A673 (cell line): ENCODE measurements at places on chromosomes 16 and 17. TPM values are rescaled to one million over a fixed set of nuclear protein-coding genes. Genes with fewer than 3 reads are reported as not detected.
A peak's percentile ranks its signal among the peaks of the same experiment; 100 is the strongest.

- no peak overlapping the region for H3K27ac ChIP-seq
- no peaks in the 10 kb centered on the region for H3K27me3 ChIP-seq
Measured at GRCh38 chr16:30119428-30119827, 3.6 kb downstream of the MAPK3 start.

- H3K4me1 ChIP-seq, result peaks cover 44% of the 10 kb centered on the region
- H3K27ac ChIP-seq, result peak overlapping the region; percentile 67
- peak; percentile 54 for DNase-seq
- peak overlapping the region; percentile 75 for H3K4me3 ChIP-seq
- no peaks in the 10 kb centered on the region for H3K36me3 ChIP-seq
Measured at GRCh38 chr16:23148513-23149266, 562 bp downstream of the USP31 start.

DNA sequence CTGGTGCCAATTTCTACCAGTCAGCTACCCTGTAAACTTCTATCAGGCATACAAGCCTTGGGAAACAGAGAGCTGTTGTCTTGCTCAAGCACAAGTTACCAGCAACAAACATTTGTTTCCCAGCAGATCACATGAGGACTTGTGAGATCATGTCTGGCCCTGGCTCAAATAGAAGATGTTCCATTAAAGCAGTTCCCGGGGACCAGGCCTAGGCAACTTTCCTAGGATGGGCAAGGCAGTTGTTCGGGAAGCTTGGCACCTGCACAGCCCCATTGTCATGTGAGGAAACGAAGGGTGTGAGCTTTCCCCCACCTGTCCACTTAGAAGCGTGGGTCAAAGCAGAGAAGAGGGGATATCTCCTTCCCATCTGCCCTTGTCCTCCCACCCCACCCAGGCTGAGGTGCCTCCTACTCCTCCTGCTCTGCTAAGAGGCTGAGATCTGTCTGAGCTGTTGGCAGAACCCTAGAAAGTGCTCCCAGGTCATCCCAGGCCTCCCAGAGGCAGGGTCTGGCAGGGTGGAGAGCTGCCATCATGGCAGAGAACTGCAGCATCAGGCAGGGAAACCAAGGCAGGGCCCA is 11.2 kb upstream of the SLC47A2 start:
- no peak overlapping the region for H3K4me3 ChIP-seq
- no peak for DNase-seq
- no peak overlapping the region for H3K27ac ChIP-seq

DNA sequence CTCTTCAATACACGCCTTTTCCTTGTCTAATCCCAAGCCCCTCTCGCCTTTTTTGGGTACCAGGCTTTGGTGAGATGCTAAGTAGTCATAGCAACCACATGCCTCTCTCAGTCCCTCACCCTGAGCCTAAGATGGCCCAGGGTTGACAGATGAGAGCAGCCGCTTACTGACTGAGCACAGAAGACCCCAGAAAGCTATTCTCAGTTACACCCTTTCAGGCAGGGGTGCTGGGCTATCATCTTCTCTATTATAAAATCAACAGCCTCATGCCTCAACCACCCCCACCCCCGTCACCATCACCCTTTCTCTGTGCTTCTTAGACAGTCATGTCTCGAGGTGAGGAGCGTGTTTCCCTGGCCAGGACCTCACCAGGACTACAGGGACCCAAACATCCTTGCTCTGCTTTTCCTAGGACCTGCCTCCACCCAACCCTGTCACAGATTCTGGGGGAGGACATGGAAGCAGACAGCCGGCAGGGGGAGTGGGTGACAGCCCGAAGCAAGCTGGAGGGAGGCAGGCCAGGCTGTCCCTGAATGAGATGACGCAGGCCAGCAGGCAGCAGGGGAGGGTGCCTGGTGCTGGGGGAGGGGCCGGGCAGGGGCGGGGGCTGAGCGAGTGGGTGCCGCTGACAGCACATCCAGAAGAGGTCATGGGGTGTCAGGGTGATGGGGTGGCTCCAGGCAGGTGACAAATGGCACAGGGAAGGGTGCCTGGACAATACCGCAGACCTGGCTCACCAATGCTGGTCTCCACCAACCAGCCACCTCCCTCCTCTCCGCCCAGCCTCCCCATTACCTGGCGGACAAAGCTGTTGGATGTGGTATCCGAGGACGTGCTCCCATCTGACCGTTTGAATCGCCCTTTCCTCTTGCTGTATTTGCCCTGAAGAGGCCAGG is 3.1 kb downstream of the CACNB1 start:
- H3K36me3 ChIP-seq, result peaks cover 3% of the 10 kb centered on the region
- peak; percentile 72 for DNase-seq
- H3K27me3 ChIP-seq, result no peaks in the 10 kb centered on the region
- H3K27ac ChIP-seq, result no peak overlapping the region
- peaks cover 22% of the 10 kb centered on the region for H3K4me1 ChIP-seq
- H3K4me3 ChIP-seq, result no peak overlapping the region

DNA sequence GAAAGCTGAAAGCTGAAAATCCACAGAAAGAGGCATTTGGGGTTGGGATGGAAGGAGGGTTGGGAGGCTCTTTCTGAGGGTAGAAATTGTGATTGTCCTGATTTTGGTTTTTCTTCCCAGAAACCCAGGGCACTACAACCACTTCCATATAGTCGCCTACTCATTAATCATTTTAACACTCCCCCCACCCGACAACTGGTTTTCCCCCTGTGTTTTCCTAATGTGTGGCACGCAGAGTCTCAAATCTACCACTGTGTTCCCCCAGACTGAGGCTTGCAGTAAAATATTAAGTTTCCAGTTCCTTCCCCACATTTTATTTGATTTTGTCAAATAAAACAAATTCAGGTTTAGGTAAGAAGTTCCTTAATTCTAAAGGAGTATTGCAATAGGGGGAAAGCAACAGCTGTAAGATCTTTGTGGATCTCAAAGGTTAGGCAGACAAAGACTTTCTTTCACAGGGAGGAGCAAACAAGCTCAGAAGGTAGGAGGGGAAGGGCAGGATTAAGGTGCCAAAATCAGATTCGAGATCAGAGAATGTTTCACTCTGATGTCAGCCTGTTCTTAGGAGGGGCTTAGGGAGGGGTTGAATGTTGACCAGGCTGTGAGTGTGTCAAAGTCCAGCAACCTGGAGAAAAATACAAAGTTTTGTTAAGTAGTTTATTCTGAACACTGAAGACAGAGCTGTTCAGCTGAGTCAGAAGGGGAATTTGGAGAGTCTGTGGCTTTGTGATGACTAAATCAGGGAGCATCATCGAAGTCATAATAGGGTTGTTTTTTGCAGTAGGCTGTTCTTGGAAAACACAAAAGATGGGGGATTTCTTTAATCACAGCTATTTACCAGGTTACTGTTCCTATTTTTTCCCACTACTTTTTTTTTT is 3.6 kb downstream of the ZNF267 start:
- H3K27ac ChIP-seq, result peak overlapping the region; percentile 56
- no peaks in the 10 kb centered on the region for H3K36me3 ChIP-seq
- H3K4me1 ChIP-seq, result peaks cover 37% of the 10 kb centered on the region
- H3K27me3 ChIP-seq, result no peaks in the 10 kb centered on the region

GRCh38 chr16:47143677-47144558 is at the start of gene NETO2:
NETO2 (minus strand) TSS chr16:47143945; CDS start chr16:47143612, 333 bp downstream.
- peaks cover 15% of the 10 kb centered on the region for H3K27me3 ChIP-seq
- H3K27ac ChIP-seq, result no peak within 1 kb of the TSS
- peak within 1 kb of the TSS; percentile 63 for H3K4me3 ChIP-seq
- DNase-seq, result peak; percentile 73

GRCh38 chr16:19118938-19119431 is 5.2 kb downstream of the ITPRIPL2 start:
- H3K4me3 ChIP-seq, result peak overlapping the region; percentile 22
- no peaks in the 10 kb centered on the region for H3K27me3 ChIP-seq
- no peak for DNase-seq
- H3K36me3 ChIP-seq, result no peaks in the 10 kb centered on the region
- peaks cover 40% of the 10 kb centered on the region for H3K4me1 ChIP-seq

GRCh38 chr16:51577621-51578303 is 426.7 kb upstream of the SALL1 start:
- peaks cover 6% of the 10 kb centered on the region for H3K4me1 ChIP-seq
- H3K4me3 ChIP-seq, result no peak overlapping the region
- H3K36me3 ChIP-seq, result no peaks in the 10 kb centered on the region
- peak; percentile 74 for DNase-seq

DNA sequence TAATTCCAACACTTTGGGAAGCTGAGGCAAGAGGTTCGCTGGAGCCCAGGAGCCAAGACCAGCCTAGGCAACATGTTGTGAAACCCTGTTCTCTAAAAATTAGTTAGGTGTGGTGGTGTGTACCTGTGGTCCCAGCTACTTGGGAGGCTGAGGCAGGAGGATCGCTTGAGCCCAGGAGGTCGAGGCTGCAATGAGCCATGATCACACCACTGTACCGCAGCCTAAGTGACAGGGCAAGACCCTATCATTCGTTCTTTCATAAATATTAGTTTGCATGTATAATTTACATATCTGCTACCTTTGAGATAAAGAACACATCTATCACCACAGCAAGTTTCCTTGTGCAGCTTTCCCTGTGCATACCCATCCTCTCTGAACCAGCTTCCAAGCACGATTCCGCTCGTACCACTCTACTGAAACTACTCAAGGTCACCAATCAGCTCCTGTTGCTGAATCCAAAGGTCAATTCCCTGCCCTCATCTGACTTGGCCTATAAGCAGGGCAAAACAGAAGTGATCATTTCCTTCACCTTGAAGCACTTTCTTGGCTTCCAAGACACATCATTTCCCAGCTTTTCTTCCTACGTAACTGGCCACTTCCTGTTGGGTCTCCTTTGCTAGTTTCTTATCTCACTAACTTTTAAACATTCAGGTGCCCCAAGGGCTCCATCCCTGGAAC is 49.1 kb downstream of the GRB2 start:
- no peak overlapping the region for H3K4me3 ChIP-seq
- no peaks in the 10 kb centered on the region for H3K36me3 ChIP-seq
- DNase-seq, result no peak
- H3K4me1 ChIP-seq, result peaks cover 19% of the 10 kb centered on the region
- H3K27ac ChIP-seq, result no peak overlapping the region

- H3K27ac ChIP-seq, result peak overlapping the region; percentile 97
- no peaks in the 10 kb centered on the region for H3K36me3 ChIP-seq
- peak; percentile 64 for DNase-seq
- peaks cover 60% of the 10 kb centered on the region for H3K4me1 ChIP-seq
- H3K4me3 ChIP-seq, result peak overlapping the region; percentile 48
- H3K27me3 ChIP-seq, result no peaks in the 10 kb centered on the region
Measured at GRCh38 chr16:2468233-2468724, 2.8 kb upstream of the NTN3 start.

Gene ZFP3
- total RNA-seq, result 8.4 and 8.9 TPM in 2 replicates

Gene CD7
- not detected in 2 replicates for total RNA-seq

Gene DDX42
- 148 and 149 TPM in 2 replicates for total RNA-seq

Gene BCO1
- 0.15 and 0.19 TPM in 2 replicates for total RNA-seq
